ENCODE measurements at places on chromosomes 2 and 18.

GRCh38 chr2:200081811-200082210, 126.4 kb downstream of the MAIP1 start:
- no peak overlapping the region for H3K4me3 ChIP-seq
- DNase-seq, result no peak
- H3K36me3 ChIP-seq, result no peaks in the 10 kb centered on the region
- no peak overlapping the region for H3K27ac ChIP-seq
- no peaks in the 10 kb centered on the region for H3K27me3 ChIP-seq

DNA sequence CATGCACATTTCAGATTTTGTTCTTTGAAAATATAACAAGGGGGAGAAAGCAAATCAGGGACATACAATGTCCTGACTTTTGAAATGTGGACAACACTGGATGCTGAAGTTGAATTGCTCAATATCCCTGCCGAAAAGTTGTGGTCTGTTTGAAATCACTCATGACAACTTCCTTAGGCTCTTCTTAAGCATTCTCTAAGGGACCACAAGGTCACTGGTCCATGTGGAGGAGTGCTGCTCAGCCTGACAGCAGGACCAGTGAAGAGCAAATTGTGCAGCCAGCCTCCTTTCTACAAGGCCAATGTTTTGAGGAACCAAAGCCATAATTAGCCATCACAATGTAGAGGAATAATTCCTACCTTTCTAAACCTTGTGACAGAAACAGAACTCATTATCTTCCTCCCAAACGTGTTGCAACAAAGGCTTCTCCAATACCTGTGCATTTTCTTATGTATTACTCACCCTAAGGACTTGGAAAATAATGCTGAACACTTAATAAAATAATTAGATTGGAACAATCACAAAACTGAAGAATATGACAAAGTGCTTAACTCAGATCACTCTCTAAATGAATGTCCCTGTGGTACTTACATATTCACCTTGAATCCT, 1477.6 kb upstream of the NXPH2 start:
- H3K27ac ChIP-seq, result no peak overlapping the region
- no peaks in the 10 kb centered on the region for H3K36me3 ChIP-seq
- no peaks in the 10 kb centered on the region for H3K27me3 ChIP-seq
- no peaks in the 10 kb centered on the region for H3K4me1 ChIP-seq
- DNase-seq, result peak; percentile 13

- H3K27ac ChIP-seq, result no peak overlapping the region
- no peaks in the 10 kb centered on the region for H3K36me3 ChIP-seq
- H3K27me3 ChIP-seq, result no peaks in the 10 kb centered on the region
- H3K4me1 ChIP-seq, result no peaks in the 10 kb centered on the region
- DNase-seq, result no peak
- H3K4me3 ChIP-seq, result no peak overlapping the region
Observed at GRCh38 chr2:197071213-197071612, 144.7 kb upstream of the PGAP1 start.

- no peaks in the 10 kb centered on the region for H3K36me3 ChIP-seq
- H3K4me1 ChIP-seq, result no peaks in the 10 kb centered on the region
- H3K4me3 ChIP-seq, result no peak overlapping the region
- no peak for DNase-seq
- H3K27me3 ChIP-seq, result no peaks in the 10 kb centered on the region
- no peak overlapping the region for H3K27ac ChIP-seq
Observed at GRCh38 chr2:234444893-234445292, 52.0 kb downstream of the ARL4C start.

DNA sequence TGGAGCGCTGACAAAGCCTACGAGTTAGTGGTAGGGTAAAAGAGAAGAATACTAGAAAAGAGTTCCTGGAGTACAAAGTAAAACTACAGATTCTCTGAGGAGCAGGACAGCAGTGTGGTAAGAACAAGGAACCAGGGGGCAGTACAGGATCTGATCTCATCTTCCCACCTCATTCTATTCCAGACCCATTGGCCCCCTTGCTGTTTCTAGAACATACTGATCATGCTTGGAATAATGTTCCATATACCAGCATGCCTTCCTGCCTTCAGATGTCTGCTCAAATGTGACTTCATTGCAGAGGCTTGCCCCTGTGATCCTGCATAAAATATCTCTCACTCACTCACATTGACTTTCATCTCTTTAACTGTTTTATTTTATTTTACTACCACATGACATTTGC, 19.3 kb downstream of the MSGN1 start:
- no peak for DNase-seq
- no peaks in the 10 kb centered on the region for H3K27me3 ChIP-seq
- no peak overlapping the region for H3K4me3 ChIP-seq
- H3K36me3 ChIP-seq, result no peaks in the 10 kb centered on the region
- no peaks in the 10 kb centered on the region for H3K4me1 ChIP-seq

Measured in uterus (tissue), 4 donors.